SK-MEL-5 (cell line): ENCODE measurements at places on chromosomes 2 and 18.
A peak's percentile ranks its signal among the peaks of the same experiment; 100 is the strongest.

- DNase-seq: no peak
Observed at GRCh38 chr2:85694052-85695025, at the start of gene GNLY. GNLY (plus strand) TSS chr2:85694358; CDS start chr2:85694419, 61 bp downstream.

DNA sequence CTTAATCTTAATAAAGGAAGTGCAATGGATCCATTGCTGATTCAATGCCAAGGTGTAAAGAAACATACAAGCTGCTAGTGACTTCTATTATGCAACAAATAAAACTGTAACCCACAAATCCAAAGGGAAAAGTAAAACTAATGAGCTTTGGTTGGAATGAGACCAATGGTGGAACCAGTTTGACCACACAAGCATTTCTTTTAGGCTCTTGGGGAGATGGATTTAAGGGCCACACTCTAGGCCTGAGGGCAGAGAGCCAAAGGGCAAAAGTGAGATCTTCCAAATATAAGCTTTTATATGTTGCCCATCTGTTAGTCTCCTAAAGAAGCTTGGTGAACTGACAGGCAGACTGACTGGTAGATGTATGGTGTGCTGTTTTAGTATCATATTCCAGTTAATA, 41.5 kb upstream of the MMADHC start:
- DNase-seq: no peak

- no peak for DNase-seq
Observed at GRCh38 chr18:71293322-71293721, 1004.5 kb downstream of the SOCS6 start.

DNA sequence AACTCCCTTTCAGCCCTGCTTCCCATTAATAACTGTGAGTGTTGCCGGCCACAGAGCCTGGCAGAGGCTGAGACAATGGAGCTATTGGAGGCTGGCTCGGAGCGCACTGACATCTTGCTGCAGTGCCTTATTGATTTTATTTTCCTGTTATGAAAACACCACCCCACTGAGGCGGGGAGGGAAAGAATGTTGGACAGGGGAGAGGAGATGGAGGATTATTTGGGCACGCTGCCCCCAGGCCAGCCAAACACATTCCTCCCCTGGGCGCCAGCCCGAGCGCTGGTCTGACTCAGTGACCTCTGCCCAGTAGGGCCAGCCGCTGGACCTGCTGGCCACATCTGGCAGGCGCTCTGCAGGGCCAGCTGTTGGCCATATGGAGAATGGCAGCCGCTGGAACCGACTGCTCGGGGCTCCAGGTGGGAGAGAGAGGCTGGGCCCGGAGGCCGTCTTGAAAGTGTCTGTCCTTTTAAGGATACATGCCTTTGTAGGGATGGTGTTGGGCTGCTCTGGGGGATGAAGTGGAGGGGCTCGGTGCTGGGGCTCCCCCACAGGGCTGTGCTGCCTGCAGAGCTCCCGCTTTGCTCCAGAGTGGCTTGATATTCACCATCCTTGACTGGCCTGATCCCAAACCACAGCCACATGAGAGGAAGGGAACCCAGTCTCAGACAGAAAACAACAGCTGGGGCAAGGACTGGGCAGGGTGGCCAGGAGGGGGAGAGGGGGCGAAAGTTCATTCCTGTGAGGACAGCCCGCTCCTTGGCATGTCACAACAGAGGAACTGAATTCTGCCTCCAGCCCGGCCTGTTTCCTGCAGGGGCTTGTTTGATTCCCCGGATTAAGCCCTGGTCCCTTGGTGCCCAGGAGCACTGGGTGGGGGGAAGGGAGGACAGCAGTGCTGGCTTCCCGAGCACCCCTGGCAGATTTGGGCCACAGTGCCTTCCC, 179.0 kb downstream of the KLHL29 start:
- no peak for DNase-seq

DNA sequence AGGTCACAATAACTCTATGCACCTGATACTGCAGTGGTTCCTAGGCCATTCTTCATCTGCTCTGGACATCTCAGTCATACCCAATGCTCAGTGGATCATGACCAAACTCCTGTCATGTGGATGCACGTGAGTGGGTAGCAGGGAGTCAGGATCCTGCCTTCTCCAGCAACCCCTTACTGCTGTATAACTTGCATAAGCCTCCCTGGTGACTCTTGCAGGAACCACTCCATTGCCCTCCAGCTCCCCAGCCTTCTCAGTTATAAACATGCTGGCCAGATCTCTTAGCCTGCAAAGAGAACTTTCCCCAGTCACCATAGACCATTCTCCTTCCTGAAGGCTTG, 98.6 kb upstream of the ZNF397 start:
- DNase-seq: peak; percentile 10

DNA sequence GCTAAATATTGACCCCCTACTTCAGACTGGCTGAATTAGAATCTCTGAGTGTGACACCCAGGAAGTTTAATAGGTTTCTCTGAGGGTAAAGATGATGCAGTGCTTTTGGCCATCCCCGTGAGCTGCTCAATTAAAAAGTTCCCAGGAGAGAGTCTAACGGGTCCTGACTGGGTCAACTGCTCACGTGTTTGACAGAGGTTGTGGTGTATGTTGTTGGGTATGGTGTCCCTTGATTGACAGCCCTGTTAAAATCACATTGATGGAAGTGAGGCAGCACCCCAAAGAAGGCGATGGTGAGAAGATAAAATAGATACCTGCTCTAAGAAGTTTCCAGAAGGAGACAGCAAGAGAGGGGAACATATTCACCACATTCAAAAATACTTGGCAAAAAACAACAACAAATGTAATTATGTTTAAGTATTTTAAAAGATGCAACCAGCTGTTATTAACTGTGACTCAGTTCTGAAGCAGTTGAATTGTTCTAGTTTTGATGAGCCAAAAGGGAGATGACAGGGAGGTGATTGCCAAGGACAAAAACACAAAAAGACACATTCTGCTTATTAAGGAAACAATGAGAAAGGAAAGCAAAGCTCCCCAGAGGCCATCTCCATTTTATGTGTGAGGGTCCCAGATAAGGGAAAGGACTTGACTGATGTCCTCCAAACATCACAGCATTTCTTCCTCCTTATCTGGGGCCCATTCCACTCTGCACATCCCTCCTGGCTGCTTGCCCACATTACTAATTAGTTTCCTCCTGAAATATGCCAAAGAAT, 11.5 kb upstream of the GMCL1 start:
- DNase-seq: no peak

DNA sequence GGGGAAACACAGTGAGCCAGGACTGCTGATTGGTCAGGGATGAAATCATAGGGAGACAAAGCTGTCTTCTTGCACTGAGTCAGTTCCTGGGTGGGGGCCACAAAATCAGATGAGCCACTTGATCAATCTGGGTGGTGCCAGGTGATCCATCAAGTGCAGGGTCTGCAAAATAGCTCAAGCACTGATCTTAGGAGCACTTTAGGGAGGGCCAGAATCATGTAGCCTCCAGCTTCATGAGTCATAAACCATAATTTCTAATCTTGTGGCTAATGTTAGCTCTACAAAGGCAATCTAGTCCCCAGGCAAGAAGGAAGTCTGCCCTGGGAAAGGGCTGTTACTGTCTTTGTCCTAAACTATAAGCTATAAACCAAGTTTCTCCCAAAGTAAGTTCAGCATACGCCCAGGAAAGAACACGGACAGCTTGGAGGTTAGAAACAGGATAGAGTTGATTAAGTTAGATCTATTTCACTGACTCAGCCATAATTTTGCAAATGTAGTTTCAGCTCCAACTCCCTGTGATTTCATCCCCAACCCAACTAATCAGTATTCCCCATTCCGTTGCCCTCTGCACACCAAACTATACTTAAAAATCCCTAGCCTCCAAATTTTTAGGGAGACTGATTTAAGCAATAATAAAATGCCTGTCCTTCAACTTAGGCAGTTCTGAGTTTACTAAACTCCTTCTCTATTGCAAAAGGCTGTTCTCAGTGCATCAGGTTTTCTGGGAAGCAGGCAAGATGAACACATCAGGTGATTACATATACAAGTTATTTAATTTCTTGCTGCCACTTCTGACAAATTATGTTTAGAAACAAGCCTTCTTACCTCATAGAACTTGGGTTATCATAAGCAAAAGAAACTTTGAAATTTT, 226.9 kb upstream of the SPOPL start:
- DNase-seq: peak; percentile 2

- DNase-seq: peak; percentile 100
Observed at GRCh38 chr2:37376421-37377186, 32.2 kb downstream of the QPCT start.

DNA sequence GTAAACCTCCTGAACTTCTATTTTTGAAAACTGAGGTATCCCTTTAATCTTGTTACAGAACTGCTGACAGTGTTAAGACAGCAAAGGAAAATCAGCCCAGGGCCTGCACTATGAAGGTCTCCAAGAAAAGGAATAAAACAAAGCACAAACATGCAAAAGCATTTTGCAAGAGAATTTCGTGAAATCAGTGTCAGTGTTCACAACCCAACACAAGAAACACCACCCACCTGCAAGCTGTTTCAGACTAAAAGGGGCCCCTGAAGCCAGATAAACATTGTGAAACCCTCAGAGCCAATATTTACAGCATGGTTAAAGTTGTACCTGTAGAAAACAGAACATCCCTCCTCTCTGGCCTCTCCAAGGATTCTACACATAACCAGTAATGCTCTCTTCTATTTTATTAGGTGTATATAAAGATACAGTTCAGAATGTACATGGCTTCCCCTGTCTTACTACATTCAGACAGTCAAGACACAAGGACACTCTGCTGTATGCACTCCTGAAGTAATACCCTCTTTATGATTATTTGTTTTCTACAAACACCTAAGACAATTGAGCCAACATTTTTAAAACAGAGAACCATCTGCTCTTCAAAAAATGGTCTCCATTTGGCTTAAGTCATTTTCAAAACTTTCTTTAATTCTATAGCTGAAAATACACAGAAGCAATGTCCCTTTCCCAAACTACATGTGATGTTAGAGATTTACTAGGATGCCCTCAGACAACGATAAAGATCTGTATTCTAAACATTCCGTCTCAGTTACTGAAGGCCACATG, 149.5 kb upstream of the ZFP36L2 start:
- DNase-seq: no peak

DNA sequence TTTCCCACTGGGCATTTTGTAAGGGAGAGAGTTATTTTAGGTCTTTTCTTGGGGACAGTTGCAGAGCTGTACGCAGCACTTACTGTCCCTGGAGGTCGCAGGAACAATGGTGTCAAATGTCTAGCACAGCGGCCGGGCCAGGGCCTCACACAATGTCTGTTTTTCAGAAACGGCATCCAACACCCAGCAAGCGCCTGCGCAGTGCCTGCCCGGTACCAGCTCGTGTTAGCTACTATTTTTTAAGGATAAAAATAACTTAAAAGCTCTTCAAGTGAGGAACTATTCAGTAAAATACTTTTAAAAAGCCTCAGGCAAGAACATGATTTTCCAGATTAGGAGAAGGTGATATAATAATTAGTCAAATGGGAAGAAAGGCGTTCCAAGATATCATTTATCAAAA, 90.0 kb downstream of the MBP start:
- DNase-seq: no peak
